ENCODE measurements at places on chromosomes 7 and 10.

DNA sequence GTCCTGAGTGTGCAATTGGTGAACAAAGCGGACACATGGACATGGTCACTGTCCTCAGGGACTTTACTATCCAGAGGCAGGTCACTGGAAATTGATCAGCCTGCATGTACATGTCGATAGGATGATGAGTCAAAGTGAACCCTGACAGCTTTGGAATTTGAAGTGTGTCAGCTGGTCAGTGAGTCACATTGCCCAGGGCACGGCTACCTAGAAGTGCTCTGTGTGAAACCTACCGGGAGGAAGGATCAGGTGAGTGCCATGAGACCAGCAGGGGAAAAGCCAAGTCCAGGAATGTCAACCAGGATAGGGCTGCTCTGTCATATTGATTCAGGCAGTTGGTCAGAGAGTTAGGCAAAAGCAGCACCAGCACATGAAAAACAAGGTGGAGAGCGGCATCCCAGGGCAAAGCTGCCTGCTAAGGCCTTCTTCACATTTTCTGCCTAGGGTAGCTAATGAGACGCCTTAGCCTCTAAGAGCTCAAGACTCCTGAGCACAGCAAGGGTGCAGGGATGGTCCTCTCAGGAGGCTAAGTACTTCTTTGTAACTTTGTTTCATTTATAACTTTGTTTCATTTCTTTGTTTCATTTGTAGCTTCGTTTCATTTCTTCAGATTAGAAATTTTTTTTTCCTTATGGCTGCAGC is 19.4 kb upstream of the PDCD4 start:
- DNase-seq: no peak

DNA sequence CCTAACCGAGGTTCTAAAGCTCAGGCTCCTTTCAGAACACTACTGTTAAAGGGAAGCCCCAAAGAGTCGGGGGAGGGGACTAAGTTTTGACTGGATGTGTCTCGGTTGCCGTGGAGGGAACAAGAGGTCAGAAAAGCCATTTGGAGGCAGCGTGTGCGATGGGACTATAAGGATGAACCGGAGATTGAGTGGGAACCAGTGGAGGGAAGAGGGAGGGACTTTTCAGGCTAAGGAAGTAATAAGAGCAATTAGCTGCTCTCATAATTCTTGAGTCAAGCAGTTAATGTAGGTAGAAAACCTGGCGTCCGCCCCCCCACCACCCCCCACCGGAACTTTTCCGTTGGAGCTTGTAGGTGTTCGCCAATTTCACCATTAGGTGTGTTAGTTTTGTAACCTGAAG is 491 bp upstream of the AKAP9 start:
- no peak for DNase-seq

DNA sequence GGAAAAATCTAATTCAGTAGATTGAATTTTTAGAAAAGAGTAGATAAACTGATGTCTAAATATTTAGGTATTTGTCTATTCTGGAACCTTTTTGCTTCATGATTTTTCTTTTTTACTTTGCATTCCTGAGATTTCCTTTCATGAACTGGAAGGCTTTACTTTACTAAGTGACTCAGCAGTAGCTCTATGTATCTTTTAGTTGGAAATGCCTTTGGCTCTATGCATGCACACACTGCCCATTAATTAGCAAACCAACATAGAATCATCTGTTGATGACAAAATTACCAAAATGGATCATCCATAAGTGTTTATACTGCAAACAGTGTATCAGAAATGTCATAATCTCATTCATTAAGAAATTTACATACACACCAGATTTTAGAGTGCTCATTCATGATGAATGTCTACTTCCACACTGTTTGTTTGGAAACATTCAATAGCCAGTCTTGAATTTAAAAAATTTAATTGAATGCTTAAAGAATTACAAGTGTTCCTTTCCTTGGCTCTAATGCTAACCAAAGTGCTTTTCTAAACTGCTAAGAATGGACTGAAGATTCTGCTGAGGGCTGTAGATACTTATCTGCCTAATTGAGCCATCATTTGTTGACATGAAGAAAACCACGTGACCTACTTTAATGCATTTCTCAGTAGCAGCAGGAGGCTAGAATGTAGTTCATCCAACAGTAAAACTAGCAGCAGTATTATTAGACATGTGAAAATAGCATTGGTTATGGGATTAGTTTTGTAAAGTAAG is 282.0 kb downstream of the ADK start:
- no peak for DNase-seq

GRCh38 chr10:7365027-7365745 is 45.6 kb downstream of the SFMBT2 start:
- no peak for DNase-seq

GRCh38 chr10:15059914-15060313 is 16.2 kb downstream of the OLAH start:
- DNase-seq: no peak

GRCh38 chr10:13741438-13741837 is 154.7 kb downstream of the PRPF18 start:
- DNase-seq: no peak

DNA sequence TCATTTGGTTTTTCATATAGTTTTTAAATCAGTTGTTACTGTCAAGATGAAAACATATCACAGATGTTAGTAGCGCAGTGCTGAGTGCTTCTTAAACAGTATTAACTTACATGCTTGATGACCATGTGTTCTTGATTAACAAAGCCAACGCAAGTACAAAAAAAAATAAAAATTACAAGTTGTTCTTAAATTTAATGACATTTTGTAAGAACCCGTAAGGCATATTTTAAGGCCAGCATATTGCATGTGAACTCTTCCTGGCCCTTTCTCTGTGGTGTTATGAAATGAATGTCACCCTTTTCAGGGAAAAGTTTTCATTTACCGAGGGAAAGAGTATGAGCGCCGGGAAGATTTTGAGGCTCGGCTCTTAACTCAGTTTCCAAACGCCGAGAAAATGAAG is 140.4 kb upstream of the NPS start:
- no peak for DNase-seq

GRCh38 chr10:47020471-47020870 is 109.2 kb downstream of the PTPN20 start:
- DNase-seq: no peak

DNA sequence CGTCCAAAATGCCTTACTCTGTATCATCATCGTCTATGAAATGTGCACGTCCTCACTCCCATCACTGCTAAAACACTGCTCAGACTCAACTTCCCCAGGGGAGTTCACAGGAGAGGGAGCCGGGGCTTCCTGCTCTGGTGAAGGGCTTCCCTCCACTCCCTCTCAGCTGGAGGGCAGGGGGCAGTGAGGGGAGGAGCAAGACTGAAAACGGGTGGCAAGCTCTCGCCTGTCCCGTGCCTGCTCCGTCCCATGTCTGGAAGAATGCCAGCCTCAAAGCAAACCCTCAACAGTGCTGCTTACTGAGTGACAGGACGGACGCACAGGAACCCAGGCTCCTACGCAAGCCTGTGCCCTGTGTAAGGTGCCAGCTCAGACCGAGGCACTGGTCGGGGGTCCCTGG is 25.1 kb downstream of the PRKAG2 start:
- no peak for DNase-seq

GRCh38 chr10:76033457-76034196 is 602.2 kb downstream of the LRMDA start:
- no peak for DNase-seq

DNA sequence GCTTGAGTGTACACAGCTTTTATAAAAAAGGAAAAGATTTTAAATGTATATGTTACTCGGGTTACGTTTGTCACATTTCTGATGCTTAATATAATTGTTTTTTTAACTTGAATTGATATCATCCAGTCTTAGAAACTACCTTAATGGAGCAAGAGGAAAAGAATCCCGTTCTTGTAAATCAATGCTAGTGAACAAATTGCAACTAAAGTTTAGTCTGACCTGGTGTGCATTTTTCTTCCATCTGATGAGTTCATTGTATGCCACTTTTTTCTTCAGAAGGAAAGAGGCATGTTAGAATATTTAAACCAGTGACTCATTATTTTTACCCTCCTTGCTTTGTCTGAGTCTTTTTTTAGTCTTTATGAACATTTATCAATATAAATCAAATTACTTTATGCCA is 34.7 kb downstream of the NET1 start:
- DNase-seq: no peak

DNA sequence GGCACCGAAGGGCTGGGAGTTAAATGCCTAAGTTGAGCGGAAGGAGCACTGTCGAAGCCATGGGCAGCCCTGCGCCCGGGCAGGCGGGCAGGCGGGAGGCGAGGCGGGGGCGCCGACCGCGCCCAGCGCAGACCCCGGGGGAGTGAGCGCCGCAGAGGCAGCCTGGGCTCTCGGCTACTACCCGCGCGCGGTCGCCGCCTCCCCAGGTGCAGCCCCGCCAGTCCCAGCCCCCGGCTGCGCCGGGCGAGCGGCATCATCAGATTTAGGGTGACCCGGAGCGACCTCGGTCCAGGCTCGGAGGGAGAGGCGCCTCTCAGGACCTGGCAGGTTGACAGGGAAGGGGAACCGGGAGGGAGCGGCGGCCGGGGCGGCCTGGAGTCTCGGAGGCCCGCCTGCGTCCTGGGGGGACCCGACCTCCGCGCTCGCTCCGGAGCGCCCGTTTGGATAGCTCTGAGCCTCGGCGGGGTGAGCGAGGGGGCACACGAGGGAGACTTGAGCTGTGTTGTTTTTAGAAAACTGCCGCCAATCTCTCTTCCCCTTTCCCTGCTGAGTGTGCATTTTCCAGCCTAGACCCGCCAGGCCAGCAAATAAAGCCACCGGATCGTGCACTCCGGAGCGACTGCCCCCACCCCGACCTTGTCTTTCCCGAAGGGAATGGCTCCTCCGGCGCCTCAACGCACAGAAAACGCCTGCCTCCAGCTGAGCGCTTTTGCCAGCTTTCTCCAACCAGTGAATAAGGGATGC is 2.3 kb upstream of the NRP1 start:
- no peak for DNase-seq

DNA sequence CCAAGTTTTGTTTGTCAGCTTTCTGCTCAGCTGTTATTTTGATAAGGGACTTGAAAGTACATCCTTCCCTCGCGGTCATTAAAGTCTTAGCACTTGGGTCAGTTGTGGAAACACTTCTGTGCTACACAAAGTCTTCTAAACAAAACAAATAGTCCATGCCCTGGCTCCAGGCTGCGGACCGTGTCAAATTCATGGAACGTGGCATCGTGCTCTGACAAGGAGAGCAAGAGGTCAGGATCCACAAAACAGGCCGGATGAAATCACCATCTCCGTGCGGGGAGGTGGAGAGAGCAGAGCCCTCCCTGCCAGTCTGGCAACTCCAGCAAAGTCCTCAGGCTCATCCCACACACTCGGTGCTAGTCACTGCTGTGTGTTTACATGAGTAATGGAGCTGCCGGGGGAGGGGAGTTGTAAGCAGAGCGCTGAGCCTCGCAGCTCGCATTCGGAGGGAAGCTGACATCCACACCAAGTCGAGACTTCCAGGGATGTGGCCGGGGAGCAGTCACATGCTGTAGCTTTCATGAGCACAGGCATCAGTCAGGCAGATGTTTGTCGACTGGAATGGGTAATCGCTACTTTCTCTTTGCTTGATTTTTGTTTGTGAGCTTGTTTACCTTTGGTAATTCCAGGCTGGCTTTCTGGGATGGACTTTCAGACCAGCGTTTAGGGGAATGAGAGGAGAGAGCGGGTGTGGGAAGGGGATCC is 147.6 kb downstream of the ARID5B start:
- DNase-seq: peak; percentile 97

DNA sequence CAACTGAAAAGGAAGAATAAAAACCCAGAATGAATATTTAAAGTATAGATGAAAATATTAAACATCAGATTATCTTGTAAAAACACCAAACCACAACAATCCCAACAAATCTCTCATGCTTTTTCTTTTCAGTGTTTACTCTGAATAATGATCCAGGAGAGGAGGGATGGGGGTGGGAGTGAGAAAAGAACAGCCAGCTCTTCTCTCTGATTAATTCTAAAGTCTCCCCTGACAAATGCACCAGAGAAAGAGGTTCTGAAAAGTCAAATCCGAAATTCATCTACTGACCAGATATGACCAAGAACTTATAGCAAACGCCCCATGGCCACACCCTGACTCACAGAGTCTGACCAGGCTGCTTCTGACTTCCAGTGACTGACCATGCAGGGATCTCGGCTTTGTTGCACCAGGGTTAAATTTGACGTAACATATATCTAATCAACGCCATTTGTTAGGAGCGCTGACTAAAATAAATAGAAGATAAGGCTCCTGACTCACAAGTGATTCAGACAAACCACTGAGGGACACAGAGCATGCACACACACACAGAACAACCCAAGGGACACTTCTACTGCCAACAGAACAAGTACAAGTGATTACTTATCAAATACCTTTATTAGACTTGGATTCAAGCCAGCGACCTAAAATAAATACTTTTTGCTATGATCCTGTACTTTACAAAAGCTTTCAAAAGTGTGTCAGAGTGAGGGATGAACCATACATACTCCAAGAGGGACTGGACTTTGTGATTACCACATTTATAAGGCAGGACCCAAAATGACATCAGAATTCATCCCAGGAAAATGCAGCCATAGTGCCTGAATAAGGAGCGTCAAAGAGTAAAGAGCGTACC is 9.3 kb upstream of the SPOCK2 start:
- DNase-seq: peak; percentile 59

GRCh38 chr10:96910488-96911395 is 78.6 kb downstream of the LCOR start:
- DNase-seq: no peak

GRCh38 chr7:151708610-151709009 is 168.3 kb downstream of the PRKAG2 start:
- DNase-seq: no peak

DNA sequence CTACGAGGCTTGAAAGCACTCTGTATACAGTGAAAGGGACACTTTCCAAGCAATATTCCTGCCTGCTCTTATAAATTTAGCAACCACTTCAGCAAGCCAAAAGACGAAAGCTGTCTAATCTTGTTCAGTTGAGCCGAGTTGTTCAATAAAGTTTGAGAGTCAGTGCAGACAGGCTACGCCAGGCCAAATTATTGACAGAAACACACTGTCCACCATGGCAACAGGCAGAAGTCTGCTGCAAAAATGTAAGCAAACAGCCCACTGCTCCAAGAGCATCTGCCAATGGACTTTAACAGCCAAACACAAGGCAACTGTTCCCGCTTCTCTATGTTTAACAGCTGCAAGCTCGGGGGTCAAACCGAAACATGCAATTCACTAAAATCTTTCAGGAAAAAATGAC is 85.7 kb downstream of the GLI3 start:
- DNase-seq: no peak

GRCh38 chr10:69363666-69364065 is 53.1 kb downstream of the TACR2 start:
- no peak for DNase-seq

DNA sequence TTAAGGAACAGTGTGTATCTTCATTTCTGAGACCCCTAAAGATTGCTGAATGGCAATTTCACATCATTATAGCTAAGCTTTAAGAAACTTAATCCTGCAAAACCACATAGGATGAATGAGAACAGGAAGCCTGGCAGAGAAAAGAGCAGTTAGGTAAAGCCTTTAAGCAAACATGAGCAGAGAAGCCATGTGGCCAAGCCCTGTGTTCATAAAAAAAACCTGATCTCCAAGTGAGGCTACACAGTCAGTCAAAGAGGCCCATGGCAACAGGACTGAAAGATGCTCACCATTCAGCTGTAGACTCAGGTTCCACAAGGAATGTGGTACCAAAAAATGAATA is 9.3 kb downstream of the LIPA start:
- DNase-seq: peak; percentile 20

GRCh38 chr7:7044806-7045205 is 137.5 kb upstream of the C1GALT1 start:
- DNase-seq: no peak

- DNase-seq: no peak
Observed at GRCh38 chr10:58318346-58318745, 16.5 kb upstream of the UBE2D1 start.

Measured in retinal pigment epithelial cell (primary cell).